ENCODE measurements at places on chromosomes 1 and 21.

DNA sequence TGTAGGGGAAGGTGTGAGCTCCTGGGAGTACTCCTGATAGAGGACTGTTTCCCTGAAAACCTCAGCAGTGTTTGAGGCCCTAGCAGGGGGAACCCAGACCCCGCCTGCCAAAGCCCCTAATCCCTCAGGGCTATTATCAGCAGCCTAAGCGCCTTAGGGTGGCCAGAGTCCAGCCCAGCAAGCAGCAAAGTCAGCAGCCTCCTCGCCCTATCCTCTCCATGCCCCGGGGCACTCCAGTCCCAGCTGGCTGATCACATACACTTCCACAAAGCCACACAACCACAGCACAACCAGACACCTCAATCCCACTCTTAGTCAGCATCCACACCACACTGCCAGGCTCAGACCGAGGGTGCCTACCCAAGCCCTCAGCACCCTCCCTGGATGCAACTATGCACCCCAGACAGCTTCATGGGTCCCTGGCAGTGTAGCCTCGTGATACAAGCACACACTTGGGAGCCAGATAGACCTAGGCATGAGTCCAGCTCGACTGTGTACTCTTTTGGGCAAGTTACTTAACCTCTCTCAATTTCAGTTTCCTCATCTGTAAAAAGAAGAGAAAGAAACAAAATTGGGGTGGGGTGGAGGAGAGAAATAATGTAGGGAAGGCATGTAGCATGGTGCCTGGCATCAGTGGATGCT is 7.1 kb downstream of the IGSF9 start:
- DNase-seq: no peak

DNA sequence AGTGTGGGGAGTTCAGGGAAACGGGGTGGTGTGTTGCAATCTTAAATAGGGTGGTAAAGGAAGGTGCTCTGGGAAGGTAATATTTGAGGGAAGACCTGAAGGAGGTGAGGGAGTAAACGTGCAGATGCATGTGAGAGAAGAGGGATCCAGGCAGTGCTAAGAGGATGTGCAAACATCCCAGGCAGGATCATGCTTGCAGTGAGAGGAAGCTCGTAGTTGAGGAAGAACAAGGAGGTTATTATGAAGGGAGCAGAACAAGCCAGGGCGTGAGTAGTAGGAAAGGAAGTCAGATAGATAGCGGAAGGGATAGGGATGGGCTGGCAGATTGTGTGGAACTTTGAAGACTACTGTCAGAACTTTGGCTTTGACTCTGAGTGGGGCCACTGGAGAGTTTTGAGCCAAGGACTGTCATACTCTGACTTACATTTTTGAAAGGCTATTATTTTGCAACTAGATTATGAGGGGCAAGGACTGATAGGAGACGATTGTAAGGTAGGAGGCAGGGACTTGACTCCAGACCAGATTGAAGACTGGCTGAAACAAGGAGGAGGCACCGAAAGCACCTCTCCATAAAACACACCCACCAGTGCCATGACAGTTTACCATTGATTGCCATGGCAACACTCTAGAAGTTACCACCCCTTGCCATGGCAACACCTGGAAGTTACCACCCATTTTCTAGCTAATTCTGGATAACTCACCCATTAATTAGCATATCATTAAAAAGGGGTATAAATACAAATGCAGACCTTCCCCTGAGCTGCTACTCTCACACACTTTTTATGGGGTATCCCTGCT is 67.0 kb downstream of the XCL2 start:
- DNase-seq: no peak

- no peak for DNase-seq
Observed at GRCh38 chr21:29186246-29186645, 55.8 kb downstream of the MAP3K7CL start.

DNA sequence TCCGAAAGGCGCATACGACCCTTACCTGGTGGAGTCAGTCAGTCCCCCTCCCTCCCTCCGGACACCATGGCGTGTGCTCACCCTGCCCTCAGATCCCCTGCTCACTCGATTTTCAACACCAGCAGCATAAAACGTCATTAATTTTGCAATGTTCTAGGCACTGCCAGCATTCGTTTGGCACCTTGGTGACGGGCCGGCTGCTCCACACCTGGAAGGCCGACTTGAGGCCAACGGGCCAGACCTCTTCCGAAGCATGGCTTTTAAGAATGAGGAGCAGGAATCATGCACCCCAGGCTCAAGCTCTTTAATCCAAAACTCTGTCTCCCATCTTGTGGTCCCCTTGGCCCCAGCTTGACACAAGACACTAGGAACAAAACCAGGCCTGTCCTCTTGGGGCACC is 33.1 kb downstream of the NPHP4 start:
- no peak for DNase-seq

DNA sequence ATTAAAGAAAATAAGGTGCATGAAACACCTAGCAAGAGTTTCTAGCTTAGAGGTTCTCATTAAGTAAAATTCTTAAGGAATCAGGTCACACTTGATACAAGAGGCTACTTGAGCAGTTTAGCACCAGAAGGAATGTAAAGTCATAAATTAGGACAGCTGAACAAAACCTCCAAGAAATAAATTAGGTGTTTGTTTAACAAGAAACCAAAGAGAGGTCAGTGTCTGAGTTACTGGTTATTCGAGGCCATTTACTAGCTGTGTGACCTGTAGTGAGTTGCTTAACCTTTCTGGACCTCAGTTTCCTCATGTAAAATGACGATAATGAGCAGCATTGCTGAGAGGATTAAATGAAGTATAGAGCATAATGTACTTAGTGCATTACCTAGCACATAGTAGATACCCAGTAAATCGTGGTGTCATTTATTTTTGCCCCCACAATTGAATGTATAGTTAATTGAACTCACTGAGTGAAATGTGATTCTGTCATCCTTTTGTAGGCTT is 908 bp upstream of the ELK4 start:
- no peak for DNase-seq

GRCh38 chr1:75165264-75165663 is 31.1 kb downstream of the LHX8 start:
- DNase-seq: no peak

DNA sequence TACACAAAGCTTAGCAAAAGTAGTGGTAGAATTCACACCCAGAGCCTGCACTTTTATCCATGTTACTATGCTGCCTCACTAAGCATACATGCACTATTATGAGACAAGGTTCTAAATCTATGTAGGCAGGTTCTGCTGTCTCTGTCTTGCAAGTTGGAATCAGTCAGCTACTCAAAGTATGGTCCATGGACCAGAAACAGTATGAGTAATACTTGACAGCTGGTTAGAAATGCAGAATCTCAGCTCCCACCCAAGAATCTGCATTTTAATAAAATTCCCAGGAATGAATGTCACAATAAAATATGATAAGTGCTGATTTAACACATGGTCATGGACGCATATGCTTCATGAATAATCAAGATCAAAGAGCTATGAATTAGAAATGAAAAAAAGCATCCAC is 50.5 kb downstream of the DSCAM start:
- DNase-seq: no peak

DNA sequence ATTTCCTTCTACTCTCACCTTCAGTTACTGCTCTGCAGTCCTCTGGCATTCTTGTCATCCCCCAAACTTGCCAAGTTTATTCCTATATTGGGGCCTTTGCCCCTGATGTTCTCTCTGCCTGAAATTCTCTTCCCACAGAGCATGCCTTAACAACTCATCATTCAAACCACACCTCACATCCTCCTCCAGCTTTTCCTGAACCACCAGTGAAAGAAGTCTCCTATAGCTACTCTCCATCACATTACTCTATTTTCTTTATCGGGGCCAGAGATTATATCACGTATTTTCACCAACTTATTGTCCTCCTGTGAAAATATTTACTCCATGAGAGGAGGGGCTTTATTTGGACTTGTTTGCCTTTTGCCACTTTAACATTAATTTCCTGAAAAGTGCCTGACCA is 32.1 kb downstream of the EXTL2 start:
- DNase-seq: no peak

DNA sequence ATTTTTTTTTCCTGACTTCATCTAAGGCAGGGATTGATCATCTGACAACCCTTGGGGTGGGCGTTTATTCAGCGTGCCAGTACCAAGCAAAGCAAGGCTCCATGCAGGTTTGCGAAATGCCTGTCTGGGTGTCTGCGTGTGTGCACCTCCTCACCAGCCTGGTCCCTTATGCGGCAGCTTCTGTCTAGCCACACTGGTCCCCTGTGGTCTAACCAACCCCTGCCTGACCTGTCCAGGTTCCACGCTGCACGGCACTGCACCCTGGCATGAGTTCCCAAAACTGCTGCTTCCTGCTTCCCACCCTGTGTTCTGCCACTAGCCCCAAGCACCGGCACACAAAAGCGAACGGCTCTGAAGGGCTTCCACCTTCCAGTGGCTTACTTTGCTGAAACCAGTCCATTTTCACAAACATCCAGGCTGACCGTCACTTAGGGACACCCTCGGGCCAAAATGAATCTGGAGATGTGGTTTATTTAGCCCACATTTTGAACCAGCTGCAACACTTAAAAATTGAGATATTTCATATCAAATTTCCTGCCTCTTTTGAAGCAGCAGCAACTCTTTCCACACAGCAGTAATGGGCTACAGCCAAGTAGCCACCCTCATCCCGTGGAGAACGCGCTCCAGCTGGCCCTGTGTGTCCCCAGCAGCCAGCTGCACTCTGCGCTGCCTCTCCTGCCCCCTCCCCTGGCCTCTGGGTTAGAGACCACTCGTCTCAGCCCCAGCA is 55.7 kb downstream of the HLCS start:
- DNase-seq: no peak

DNA sequence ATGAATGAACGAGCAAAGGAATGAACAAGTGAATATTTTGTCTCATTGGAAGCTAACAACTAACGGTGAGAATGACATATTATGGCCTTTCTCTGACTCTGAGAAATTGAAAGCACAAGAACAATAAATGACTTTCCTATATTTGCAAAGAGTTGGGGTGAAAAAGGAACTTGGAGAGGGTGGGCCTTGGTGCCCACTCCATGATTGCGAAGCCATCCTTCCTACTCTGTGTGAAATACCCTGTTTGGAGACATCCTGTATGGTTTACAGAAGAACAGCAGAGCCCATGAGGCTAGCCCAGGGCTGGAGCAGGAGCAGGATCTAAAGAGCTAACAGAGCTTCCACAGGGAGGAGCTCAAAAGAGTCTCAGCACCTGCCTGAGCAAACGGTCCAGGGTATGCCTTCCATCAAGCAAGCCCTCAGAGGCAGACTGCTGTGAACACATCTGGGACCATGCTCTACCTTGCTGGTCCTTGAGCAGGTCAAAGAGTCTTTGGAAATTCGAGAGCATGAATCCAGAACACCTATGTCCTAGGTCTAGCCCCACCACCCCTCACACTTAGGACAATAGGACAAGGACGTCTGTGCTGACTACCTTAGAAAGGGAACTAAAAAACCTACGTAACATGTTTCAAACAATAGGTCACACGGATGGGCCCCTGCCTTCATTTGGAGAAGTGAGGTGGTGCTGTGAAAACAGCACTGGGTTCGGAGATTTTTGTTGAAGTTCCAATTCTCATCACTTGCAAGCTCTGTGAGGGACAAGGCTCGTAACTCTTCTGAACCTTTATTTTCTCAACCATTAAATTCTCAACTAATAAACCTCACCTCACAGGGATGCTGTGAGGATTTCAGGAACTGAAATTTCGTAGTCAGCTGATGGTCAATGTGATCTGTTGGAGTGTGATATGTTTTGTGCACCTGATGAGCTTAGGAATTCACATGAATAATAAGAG is 377.4 kb downstream of the RRAGC start:
- no peak for DNase-seq

DNA sequence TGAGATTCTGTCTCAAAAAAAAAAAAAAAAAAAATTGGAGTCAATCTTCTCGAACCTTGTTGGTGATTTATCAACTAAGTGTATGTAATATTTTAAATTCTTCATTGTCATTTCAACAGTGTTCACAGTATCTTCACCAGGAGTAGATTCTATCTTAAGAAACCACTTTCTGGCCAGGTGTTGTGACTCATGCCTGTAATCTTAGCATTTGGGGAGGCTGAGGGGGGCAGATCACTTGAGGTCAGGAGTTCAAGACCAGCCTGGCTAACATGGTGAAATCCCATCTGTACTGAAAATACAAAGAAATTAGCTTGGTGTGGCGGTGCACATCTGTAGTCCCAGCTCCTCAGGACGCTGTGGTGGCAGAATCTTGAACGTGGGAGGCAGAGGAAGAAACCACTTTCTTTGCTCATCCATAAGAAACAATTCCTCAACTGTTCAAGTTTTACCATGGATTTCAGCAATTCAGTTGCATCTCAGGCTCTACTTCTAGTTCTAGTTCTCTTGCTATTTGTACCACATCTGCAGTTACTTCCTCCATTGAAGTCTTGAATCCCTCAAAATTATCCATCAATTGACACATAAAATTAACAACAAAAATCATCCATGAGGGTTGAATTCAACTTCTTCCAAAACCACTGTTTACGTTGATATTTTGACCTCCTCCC is 30.4 kb upstream of the EYA3 start:
- DNase-seq: no peak

GRCh38 chr1:218772575-218772974 is 401.1 kb upstream of the LYPLAL1 start:
- DNase-seq: no peak

DNA sequence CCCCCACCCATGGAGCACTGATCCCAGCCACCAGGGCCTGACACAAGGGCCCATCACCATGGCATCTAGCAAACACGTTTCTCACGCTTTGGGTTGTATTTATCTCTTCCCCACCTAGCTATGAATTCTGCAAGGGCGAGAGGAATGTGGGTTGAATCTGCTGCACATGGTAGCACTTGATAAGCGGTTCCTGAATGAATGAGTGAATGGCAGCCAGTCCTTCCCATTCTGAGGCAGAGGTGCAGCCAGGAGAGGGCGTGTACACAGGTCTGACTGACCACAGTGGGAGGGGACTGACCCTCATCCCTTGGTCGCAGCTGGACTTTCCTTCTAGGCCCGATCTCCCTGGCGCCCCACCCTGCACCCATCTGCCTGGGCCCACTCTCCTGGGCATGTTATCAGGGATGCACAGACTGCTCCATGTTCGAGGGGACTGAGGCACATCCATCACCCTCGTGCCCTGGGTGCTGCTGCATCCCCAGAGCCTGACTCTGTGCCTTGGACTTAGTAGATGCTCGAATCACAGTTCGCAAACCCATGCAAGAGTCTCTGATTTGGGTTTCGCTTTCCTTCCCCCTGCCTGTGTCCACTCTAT is 1.0 kb downstream of the RD3 start:
- DNase-seq: no peak

DNA sequence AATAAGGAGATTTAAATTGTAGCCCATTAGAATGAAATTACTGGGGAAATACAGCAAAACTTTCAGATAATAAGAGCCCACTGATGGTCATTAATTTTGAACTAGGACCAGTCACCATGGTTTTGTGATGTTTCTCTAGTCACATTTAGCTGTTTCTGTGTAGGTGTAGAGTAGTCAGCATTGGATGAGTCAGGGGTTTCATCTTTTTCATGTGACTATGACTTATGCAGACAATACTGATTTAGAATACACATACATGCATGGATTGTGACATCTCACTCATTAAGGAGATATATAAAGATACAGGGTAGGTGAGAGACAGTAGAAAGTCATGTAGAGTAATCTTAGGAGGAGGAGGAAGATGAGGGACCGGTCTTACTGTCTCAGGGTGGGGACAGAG is 1192.7 kb downstream of the KCNT2 start:
- no peak for DNase-seq

Measured in C1 segment of cervical spinal cord (tissue), 14 donors.